ENCODE measurements at places on chromosomes 5 and 9. TPM values are rescaled to one million over a fixed set of nuclear protein-coding genes. Genes with fewer than 3 reads are reported as not detected.

Gene FOXD4L6
- 0.14 TPM for total RNA-seq

Gene CCDC127
- 7.6 TPM for total RNA-seq

Gene SLC46A2
- total RNA-seq: 1.9 TPM

Gene TERT
- not detected for total RNA-seq

Gene SLC4A9
- total RNA-seq: not detected

Gene TAF11L7
- total RNA-seq: not detected

DNA sequence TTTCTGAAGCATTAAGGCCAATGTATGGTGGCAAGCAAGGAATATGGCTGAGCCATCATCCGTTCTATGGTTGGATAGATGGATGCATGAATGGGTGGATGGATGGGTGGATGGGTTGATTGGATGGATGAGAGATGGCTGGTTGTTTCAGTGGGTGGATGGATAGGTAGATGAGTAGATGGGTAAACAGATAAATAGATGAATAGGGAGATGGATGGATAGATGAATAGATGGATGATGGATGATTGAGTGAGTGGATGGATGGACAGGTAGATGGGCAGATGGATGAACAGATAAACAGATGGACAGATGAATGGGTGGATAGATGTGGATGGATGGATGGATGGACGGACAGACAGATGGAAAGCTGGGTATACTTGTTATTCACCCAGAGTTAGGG, 92.6 kb upstream of the ZNF618 start:
- no peak for DNase-seq

DNA sequence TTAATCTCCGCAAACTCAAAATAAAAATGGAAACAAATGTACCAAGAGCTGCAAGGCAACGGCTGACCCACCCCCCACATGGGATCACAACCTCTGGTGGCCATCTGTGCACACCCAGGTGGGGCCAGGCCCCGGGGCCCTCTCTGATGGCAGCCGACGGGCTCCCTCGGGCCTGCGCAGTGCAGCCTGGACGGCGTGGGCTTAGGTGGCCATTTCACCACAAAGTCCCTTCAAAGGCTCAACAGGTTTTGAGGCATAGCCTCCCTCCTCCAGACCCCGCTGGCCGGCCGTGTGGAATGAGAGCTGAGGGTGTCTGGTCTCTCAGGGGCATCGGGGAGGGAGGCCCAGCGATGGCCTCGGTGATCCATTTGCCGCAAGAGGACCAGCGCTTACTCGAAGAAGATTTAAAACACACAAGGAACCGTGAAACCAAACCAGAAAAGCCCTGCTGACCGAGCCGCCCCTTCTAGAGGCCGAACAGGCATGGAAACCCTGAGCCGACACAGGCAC, 42.7 kb upstream of the CEP72 start:
- DNase-seq: no peak

GRCh38 chr9:117095081-117095480, 319.8 kb downstream of the ASTN2 start:
- no peak for DNase-seq

GRCh38 chr5:133269691-133270090, 217.9 kb downstream of the HSPA4 start:
- no peak for DNase-seq

- DNase-seq: no peak
Observed at GRCh38 chr9:133235549-133236222, 26.6 kb upstream of the OBP2B start.

DNA sequence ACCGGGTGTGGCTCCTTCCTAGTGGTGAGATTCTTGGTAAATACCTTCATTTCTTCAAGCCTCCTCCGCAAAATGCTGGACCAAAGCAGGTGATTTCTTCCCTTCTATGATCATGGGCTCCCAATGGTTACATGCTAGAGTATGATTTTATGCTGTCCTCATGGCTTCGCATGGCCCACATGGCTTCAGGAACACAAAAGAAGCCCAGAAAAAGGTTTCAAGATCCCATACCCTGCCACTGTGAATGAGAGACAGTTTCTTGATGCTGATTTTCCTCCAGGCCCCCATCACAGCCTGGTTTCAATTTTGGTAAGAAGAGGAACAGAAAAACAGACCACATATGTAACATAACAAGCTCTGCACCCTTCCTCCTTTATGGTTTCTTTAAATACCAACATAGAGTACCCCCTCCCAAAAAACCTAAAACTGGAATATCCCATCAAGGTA, 2.4 kb upstream of the RXFP3 start:
- no peak for DNase-seq

DNA sequence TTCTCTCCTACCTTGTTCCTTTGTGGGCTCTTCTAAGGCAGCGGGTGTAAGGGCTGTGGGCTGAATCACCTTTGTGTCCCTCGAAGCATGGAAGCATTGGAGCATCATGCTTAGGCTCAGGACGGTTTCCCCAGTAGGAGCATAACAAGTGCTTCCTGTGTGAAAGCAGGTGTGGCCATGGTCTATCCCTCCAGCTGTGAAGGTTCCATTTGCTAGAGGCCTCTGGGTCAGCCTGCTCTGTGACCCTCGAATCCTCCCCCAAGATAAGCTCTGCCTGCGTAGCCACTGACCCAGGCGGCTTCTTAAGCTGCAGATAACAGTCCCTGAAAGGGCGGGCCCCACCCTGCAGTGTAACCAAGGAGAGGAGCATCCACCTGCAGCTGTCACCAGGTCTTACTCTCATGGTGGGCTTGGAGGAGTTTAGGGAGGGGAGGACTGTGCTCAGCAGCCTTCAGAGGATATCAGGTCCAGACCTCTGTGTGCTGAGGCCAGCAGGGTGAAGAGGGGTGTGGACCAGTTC, 8.4 kb upstream of the NDST1 start:
- no peak for DNase-seq

DNA sequence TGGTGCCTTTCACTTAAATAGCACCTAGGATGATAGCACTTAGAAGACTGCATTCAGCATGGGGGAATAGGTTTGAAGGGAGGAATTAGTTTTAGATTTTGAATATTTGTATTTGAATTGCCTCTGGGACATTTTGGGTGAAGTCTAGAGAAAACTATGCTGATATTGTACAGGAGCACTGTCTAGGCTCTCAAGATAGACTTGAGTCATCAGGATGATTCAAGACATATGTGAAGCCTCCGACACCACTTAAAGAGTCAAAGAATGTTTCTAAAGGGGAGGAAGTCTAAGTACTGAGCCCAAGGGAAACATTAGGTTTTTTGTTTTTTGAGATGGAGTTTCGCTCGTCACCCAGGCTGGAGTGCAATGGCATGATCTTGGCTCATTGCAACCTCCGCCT, 63.9 kb upstream of the CCDC180 start:
- DNase-seq: no peak

- no peak for DNase-seq
Observed at GRCh38 chr5:55902696-55903095, 51.5 kb downstream of the IL31RA start.

DNA sequence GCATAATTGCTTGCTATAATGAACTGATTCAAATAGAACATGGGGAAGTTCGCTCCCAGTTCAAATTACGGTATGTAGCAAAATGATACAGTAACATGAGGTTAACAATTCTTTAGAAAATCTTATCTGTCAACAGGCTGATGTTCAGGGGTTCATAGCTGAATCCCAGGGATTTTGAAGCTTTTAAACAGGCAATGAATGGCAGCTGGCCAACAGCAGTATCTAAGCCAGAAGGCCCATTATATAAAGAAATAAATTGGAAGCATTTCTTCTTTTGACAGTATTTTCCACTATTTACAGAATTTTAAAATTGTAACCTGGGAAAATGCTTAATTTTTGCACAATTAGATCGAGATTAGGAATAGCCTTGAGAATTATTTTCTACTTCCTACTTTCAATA, 126.8 kb downstream of the PDE8B start:
- no peak for DNase-seq

GRCh38 chr5:96933764-96934707, 1.8 kb upstream of the LNPEP start:
- DNase-seq: no peak

- no peak for DNase-seq
Observed at GRCh38 chr5:154842689-154843530, 7.5 kb downstream of the FAXDC2 start.

GRCh38 chr9:107024193-107024592, 161.2 kb downstream of the ZNF462 start:
- no peak for DNase-seq

DNA sequence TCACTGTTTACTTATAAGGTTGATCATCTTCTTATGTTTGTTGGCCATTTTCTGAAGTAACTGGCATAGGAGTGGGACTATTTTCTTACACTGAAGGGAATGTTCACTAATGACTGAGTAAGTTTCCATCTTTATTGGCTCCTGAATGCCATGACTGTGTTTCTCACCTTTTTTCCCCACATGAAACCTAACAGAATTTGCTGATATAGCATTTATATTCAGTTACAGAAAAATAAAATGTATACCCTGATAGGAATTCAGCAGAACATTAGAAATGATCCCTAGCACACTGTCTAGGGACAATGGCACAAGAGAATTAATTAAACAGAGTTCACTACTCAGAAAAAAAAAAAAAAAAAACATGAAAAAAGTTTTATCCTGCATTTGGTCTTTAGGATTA, 1465.1 kb upstream of the C9orf72 start:
- DNase-seq: no peak

DNA sequence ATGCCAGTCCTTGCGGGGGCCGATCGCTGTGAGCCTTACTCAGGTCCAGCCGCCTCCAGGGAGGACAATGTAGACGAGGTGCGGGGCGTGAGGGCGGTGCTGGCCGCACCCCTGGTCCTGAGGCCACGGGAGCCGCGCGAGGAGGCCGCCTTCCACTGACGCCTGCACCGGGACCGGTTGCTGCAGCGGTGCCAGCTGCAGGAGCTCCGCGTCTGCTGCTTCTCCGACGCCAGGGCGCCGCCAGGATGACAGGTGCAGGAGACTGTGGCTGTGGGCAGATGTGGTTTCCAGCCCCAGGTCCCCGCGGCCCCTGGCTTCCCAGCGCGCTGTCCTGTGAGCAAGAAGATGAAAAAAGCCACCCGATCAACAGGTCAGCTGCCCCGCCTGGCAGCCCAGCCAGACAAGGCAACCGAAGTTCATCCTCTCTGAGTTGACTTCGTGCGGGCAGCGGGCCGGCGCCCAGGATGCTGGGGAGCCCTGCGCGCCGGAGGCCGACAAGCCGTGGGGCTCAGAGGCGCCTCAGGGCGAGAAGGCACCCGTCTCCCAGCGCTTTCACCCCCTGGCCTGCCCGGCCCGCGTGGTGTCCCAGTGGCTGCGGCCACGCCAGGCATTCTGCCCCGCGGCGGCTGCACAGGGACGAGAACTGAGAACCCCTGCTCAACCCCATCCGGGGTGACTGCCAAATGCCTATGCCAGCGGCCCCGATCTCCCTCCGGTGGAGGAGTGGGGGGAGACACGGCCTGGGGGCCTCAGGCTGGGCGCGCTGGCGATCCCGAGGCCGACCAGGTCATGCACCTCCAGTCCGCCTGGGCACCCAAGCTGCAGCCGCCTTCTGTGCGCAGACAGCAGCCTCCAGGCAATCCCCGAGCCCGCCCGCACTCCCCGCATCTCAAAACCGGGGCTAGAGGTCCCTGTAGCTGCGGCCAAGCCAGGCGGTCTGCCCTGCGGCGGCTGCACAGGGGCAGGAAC, 43.4 kb upstream of the BICD2 start:
- no peak for DNase-seq

DNA sequence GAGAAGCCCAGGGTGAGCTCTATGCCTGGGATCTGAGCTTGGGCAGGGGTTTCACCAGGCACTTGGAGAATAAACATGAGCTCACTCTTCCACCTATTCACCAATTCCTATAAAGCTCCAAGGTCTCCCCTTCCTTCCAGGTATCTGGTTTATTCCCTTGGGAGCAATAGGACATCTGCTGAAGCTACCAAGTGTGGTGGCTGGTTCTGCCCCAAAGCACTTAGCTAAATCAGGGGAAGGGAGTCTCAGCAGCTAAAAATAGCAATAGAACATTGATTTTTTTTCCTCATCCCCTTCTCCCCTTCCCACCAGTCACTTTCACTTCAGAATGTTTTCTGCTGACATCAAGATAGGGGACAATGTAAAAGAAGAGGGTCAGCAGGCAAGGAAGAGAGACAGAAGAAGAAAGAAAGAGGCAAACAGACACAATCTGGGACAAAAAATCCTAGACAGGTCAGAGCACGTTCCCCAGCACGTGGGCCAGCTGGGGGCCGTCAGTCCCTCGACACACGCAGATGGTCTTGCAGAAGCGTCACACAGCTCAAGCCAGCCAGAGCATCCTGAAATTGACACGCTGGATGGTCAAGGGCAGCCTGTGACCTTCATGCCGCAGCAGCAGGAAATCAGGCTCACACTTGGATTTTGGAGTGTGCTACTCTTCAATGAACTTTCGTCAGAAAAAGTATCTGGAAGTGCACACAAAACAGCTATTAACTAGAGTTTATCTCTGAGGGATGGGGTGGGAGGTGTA, 176.0 kb downstream of the ZNF608 start:
- DNase-seq: peak; percentile 22

GRCh38 chr5:120872297-120872696, 408.2 kb downstream of the PRR16 start:
- DNase-seq: no peak

DNA sequence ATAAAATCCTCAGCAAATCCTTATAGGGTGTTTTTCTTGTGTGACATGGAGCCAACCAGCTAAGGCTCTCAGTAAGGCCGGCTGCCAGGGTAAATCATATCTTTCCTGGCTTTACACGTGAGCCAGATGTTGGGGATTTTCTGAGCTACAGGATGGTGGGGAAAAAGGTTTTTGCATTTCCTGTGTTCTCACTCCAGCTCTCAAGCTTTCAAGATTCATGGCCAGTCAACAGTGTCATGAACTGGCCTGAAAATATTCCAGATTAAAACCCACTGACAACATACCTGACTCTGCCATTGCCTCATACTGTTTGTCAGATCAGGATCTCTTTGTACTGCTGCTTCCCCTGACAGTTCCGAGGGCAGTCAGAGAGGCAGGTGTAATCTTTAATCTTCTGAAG, 306.9 kb downstream of the GLIS3 start:
- DNase-seq: no peak

DNA sequence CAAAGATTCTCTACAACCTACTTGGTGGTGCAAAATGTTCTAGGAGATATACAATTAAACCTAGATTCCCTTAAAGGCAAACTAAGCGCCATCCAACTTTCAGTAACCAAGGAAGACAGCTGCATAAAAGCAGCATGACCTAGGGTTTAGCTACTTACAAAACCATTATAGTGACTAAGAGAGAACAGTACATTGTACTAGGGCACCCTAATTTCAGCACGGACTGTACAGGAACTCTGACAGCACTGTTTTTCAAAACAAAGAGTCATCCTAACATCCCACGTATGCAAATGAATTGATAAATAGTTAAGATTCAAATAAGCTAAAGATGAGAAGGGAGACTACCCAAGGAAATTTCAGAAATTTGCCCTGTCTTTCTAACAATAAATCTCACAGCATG, 30.0 kb downstream of the STRBP start:
- DNase-seq: no peak

- DNase-seq: no peak
Observed at GRCh38 chr9:11149065-11149464, 536.3 kb upstream of the PTPRD start.

- no peak for DNase-seq
Observed at GRCh38 chr5:55920784-55921183, 69.6 kb downstream of the IL31RA start.
